COLO829 (cell line): ENCODE measurements at places on chromosomes 5 and 9.

DNA sequence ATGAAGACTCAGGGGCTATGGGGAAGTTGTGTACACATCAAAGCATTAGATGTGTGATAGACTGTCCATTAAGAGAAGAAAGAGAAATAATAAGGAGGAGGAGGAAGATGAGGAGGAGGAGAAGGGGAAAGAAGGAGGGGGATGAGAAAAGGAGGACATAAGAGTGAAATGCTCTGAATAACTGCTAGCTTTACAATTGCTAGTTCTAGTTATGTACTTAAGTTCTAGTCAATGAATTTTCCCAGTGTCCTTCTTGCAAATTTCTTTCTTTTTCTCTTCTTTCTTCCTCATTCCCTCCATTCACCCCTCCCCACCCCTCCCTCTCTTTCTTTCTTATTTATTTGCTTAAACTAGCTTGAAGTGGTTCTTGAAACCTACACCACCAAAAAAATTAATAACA, 534.9 kb upstream of the GRAMD2B start:
- DNase-seq: no peak

GRCh38 chr5:126866851-126867636, 90.1 kb downstream of the LMNB1 start:
- DNase-seq: no peak

DNA sequence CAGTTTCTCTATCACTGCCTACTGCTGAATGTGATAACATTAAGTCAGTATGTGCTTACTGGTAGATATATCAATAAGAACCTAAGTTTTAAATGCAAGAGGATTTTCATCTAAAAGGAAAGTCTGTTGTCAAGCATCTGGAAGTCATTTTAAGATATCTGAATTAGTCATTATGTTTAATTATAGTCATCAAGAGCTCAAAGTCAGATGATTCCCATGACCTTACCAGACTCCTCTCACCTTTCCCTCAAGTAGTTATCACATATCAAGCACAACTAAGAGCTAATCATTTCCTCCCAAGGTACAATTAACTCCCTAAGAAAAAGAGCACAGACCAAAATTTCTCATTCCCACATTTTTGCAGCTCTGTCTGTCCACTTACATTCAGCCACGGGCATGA, 45.5 kb downstream of the PUM3 start:
- no peak for DNase-seq

DNA sequence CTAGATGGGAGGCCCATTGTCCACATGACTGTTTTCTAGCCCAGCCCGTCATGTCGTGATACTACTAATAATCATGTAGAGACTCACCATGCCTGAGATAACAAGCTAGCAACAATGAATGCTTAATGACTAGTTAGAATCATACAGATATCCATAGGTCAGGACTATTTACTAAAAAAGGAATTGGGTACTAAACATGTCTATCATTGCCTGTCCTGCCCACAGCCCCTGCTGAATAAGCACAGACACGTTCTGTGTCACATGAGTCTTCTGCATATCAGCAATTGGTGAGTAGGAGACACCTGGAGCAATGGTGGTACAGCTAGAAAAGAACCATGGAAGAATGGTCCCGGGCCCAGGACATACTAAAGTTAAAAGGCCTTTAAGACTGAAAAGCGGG, 18.0 kb downstream of the FRRS1L start:
- DNase-seq: no peak

DNA sequence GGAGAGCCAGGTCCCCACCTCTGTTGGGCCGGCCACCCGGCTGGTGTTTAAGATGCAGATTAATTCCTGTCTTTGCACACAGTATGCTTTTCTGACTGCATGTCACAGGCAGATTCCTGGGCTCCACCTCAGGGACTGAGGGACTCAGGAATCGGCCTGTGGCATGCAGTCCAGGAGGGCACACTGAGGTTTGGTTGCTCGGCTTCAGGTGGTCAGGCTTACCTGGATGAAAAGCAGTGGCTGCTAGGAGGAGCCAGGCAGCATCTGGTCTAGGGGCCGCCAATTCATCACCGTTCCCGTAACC, 1.1 kb downstream of the WDR5 start:
- no peak for DNase-seq

GRCh38 chr9:95874989-95875304, 544 bp upstream of the ERCC6L2 start:
- DNase-seq: peak; percentile 53

DNA sequence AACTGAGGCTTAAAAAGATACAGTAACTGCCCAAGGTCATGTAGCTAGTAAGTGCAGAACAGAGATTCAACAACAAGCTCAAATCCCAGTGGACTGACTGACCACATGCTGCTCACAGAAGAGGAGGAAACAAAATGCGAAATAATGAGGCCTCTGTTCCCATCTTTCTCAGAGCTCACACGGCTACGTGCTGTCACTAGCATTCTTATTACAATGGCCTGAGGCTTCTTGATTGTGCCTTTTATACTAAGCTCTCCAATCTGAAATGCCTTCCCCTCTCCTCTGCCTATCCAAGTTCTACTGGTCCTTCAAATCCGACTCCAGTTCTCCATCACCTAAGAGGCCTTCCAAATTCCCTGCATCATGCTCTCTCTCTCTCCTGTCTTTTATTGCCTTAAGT, 26.0 kb downstream of the SGTB start:
- DNase-seq: peak; percentile 61
